Osteoblast (primary cell): ENCODE measurements at places on chromosomes 6 and 20. TPM values are rescaled to one million over a fixed set of nuclear protein-coding genes. Genes with fewer than 3 reads are reported as not detected.

DNA sequence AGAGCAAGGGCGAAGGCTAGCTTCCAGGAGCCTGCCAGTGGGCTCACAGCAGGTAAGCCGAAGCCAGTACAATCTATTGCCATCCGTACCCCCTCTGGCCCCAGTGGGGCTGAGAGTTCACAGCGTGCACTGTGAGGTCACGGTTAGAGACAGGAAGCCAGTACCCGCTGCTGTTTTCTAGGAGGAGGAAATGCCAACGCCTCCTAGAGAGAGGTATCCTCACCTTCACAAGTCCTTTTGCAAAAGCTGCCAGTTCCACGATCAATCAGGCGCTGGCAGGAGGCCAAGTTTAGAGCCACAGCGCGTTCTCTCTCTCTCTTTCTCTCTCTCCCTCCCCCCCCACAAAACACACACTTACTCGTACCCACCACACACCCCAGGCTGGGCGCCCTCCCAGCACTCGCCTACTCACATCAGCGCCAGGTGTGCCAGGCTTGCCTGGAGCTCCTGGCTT, 22.5 kb downstream of the COL9A1 start:
- DNase-seq = peak; percentile 68

Gene KIAA0408
- total RNA-seq = 1.8 and 2.5 TPM in 2 replicates

DNA sequence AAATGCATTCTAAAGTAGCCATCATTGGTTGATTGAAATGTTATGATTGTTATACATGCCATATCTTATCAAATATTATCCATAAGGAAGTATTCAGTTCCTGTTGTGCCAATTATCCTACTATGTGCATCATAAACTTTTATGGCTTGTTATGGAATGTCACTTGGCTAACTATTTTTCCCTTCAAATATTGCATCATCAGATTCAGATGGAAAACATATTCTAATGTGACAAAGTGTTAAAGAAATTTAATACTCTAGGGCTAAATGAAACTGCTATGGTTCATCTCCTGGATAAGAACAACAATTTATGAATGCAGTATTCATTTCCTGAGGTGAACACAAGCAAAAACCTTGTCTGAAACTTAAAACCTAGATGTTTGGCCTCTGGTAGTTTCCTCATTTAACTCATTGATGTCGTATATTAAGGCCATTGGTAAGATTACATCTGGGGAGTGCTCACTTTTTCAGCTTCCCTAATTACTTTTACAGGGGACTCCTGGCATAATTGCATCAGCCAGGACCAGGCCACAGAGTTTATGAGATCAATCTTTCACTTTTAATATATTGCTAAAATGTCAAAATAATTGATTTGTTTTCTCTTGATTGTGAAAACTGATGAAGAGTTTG, 134.9 kb upstream of the CEP162 start:
- no peak for DNase-seq

GRCh38 chr20:38673725-38674091, 50.6 kb upstream of the SLC32A1 start:
- no peak for DNase-seq

Gene FOXQ1
- 0.59 and 2.5 TPM in 2 replicates for total RNA-seq

DNA sequence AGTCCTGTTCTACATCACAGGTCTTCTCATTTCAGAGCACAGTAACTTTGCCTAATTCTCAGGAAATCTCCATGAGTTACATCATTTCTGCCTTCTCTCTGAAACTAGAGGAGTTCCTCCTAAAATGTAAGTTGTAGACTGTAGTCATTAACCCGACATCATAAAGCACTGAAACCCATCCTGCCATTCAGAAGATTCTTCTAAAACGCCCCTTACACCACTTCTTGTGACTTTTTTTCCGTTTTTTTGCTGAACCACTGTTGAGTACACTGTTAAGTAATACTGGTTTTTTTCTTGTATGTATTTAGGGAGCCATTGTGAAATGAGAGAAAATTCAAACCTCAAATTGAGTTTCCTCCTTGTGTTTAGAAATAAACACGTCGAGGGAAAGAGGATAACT, 117.3 kb downstream of the MAP3K4 start:
- no peak for DNase-seq

DNA sequence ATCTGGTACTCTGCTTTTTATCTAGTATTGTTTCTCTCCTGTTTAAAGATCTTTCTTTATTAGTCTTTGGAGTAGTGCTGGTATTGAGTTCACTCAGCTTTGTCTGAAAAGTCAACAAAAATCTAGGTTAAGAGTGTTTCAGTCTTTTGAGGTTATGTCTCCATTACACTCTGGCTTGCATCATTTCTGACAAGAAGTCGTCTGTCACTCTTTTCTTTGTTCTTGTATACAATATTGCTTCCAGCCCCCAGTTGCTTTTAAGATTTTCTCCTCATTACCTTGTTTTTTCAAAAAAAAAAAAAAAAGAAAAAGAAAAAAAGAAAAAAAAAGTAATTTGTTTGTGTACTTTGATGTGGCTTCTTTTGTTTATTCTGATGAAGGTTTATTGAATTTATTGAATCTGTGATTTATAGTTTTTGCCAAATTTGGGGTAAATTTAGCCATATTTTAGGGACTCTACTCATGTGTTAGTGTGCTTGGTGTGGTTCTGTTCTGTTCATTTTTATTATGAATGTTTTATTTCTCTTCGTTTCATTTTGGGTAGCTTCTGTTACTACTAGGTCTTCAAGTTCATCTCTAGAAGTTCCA, 408.9 kb downstream of the CDKAL1 start:
- DNase-seq = no peak

Gene RAD21L1
- not detected in 2 replicates for total RNA-seq

Gene MAS1
- total RNA-seq = under 0.01 TPM in 1 of 2 replicates, not detected in the other

DNA sequence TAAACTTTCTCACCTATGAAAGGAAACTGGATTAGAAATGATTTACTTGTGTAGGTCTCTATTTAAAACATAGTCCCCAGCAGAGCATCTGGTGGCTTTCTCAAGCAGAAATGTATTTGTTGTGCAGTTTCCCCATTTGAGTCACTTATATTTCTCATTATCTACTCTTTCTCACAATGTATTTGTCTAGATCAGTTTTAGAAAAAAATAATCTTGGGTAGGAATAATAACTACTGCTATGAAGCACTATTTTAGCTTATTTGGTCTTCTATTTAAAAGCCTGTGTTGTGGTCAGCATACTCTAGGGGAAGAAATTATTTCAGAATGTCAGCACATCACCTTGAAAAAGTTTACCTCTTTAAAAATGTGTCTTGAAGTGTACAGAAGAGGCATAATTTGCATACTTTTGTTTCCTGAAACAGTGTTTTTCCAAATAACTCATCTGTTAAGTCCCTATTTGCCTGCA, 60.9 kb upstream of the PRL start:
- no peak for DNase-seq

DNA sequence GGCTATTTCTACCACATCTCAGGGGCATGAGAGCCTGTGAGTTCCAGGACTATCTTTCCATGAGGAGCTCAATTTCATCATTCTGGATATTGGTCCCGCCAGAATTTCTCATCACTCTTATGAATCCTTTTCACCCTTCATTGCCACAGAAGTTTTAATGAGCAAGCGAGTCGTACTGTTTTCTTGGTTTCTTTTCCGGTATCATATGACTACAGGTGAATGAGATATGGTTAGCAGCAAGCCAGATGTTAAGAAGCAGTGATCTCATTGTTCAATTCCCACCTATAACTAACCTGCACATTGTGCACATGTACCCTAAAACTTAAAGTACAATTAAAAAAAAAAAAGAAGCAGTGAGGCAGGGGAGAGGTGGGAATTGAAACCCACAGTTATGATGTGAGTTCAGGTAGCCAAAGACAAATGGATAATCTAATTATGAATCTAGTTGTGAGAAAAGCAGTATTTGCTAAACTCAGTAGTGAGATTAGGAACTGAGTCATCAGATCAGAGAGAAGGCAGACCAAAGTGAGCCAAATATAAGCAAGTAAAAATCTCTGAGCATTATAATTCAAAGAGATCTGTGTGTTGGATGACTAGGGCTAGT, 78.0 kb upstream of the ELOVL5 start:
- DNase-seq = no peak

- no peak for DNase-seq
Observed at GRCh38 chr6:84278321-84278998, 51.0 kb upstream of the CEP162 start.

Gene PLEKHG1
- 0.36 and 0.88 TPM in 2 replicates for total RNA-seq

DNA sequence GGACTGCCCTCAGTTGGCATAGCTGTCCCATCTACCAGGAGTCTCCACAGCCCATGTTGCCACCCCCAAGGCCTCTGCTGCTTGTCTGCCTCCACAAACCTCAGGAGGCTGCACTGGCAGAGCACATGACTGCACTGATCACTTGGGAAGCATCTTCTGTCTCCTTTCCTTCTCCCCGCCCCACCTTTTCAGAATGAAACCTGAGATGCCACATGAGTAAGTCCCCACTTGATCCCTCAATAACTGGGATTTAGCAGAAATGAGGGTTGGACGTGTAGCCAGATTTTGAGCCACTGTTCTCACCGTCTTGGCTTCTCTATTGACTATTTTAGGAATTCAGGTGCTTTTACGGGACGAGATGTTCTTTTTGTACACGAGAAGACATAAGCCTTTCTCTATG, 328.4 kb downstream of the CDC5L start:
- DNase-seq = no peak

DNA sequence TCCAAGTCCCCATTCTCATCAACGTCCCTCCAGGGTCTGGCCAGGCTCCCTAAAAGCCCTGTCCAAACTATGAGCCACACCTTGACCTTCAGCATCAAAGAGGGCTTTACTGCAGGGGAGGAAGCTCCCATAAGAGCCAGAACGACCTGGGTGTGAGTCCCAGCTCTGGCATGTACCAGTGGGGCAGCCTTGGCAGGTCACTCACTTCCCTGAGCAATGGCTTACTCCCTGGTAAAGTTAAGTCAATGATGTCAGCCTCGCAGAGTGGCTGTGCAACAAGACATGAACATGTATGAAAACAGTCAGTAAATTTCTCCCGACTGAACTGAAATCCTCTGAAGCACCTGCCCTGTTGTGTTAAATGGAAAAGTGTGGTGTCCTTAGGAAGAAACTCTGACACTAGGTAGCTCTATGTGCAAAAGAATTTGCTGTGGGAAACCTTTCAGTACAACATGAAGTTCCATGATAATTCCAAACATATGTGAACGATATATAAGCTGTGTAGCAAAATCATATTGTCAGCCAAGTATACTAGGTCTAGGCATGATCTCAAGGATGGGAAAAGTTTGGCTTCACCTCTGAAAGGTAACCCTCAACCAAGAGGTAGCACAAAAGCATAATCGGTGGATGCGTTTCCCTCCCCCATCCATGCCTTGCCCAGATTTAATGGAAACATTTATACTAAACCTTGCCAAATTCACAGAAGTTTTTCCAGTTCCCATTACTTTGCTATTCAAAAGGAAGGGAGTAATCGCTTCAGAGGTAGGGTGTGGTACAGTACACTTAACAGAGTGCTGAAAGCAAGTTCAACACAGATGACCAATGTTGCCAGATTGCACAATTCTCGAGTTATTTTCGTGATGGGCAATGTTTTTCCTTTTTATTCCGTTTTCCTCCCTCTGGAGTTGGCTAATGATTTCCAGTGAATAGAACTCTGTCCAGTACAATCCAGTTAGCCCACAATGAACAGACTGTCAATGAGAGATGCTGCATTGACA, 49.0 kb upstream of the RANBP9 start:
- peak; percentile 74 for DNase-seq

GRCh38 chr6:89186762-89187161, 30.4 kb downstream of the GABRR1 start:
- DNase-seq = no peak

DNA sequence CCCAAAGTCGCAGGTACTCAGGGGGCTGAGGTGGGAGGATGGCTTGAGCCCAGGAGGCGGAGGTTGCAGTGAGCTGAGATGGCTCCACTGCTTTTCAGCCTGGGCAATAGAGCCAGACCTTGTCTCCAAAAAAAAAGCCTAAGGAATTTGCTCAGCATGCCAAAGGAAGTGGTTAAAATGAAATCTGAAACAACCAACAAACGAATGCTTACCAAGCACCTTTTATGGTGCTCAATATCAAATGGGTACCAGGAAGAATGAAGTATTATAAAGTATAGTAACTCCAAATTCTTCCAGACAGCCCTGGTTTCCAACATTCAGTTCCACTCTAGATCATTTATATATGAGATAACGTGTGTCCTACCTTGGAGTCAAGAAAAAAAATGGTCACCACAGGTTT, 14.0 kb downstream of the GMDS start:
- no peak for DNase-seq

Gene CALHM4
- not detected in 2 replicates for total RNA-seq

DNA sequence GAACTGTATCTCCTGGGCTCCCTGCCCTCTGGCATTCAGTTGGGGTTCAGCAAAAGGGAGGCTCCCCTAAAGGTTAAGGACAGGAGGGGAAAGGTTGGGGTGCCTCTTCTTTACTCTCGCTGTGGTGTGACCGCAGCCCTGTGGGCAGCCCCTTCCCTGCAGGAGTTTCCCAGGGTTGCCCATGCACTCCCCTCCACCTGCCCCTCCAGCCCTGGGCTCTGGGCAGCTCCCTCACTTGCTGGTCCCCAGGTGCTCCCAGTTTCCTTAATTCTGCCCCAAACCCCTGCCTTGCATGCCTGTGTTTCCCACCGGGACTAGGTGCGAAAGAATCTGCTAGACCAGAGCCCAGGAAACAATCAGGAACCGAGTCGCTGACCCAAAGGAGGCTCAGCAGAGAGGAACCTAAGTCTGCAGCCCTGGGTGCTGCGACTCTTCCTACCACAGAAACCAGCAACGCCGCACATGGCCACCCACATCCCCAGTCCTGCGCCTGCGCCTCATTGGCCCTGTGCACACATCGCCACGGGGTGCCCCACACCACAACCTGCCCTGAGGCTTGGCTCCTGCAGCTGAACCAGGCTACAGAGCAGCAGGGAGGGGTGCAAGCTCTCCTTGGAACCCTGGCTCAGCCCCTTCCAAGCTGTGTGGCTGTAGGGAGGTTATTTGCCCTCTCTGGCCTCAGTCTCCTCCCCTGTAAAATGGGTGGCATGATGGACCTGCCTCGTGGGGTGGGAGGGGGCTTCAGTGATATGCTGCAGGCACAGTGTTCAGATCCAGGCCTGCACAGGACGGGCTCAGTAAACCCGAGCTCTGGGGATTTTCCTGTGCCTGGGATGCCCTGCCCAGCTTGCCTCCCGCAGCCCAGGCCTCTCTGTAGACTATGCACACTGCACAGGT, 487.6 kb downstream of the PREX1 start:
- DNase-seq = no peak

GRCh38 chr20:54938707-54939106, 463.3 kb downstream of the DOK5 start:
- DNase-seq = no peak
